Liver (tissue), 10 donors: ENCODE measurements at places on chromosomes 1 and 21. TPM values are rescaled to one million over a fixed set of nuclear protein-coding genes. Genes with fewer than 3 reads are reported as not detected.

- no peak for DNase-seq
These were observed 13.0 kb upstream of the ZNF692 start for GRCh38 chr1:248871837-248872401.

DNA sequence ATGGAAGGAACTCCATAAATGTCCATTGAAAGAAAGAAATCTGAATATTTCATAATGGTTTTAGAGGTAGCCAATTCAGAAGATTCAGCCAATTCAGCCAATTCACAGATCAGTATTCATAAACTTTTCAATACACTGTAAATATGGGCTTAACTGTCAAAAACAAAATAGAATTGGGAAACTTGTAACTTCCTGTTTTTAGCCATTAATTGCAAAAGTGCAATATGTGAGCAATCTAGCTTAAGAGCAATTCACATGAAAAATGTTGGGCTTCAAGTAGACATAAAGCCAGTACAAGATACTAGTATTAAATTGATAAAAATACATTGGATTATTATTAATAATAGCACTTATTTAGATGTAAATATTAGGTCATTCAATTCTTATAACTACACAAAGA is 27.5 kb upstream of the PLPPR4 start:
- no peak for DNase-seq

Gene SCCPDH
- 52.1 TPM for total RNA-seq

Gene FAM20B
- total RNA-seq, result 39.8 TPM

GRCh38 chr1:211910113-211910884 is 79.7 kb upstream of the LPGAT1 start:
- DNase-seq, result no peak

DNA sequence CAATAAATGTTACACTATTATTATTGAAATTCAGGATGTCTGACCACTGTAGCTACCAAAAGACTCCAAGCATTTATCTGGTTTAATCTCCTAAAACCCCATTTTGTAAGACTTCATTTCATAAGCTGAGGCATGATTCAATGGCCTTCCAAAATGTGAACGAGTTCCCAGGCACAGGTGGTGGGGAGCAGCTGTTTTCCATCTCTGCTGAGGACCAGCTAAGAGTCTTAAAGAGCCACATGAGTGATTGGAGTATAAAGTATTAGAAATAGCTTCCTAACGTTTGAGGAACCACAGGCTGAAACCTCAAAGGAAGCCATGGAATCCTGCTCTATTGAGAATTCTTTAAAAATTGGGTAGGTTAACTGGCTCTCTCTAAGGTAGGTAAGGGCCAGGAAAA is 44.9 kb downstream of the SEC16B start:
- DNase-seq, result no peak

Gene PDPN
- total RNA-seq, result 0.09 TPM

GRCh38 chr1:13548281-13548680 is 34.5 kb upstream of the LRRC38 start:
- no peak for DNase-seq

Gene C1QB
- total RNA-seq, result 174 TPM

GRCh38 chr1:77218477-77219165 is 609 bp downstream of the PIGK start:
- DNase-seq, result no peak

Gene RUNX1
- total RNA-seq, result 5.0 TPM

DNA sequence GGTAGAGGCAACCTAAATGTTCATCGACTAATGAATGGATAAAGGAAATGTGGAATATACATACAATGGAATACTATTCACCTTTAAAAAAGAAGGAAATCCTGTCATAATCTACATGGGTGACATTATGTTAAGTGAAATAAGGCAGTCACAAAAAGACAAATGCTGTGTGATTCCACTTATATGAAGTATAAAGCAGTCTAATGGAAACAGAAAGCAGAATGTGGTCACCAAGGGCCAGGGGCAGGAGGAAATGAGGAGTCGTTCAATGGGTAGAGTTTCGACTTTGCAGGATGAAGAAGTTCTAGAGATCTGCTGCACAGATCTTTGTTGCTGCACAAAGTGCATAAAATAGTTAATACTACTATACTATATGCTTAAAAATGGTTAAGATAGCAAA is 7.8 kb downstream of the DIPK1A start:
- DNase-seq, result no peak

Gene CXADR
- total RNA-seq, result 46.4 TPM

DNA sequence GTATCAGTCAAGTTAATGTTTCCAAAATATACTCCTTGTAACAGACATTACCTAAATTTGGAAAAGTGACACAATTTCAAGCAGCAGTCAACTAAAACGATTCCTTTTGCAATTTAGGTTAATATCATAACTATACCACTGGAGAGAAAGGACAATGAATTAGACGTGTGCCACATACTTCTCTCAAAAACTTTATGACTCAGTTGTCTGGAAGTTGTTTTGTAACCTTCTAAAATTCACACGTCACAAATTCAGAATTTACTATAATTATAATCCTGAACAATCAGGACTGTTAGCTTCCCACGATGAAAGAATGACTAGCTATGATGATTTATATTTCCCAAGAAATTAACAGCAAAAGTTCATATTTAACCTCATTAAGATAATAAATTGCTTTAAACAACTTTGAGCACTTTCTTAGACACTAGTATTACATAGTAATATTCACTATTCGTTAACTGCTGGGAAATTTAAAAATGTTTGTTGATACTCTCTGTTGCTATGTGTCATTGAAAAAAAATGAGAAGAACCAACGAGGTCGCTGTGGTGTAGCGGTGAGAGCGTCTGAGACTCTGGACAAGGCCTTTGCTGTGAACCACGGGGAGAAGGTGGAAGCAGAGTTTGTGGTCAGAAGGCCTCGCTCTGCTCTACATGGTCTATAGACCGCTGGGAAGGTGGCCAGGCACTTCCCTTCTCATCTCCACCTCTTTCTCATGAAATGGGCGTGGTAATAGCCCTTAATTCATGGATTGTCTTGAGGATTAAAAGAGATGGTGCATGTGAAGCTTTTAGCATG is 27.9 kb upstream of the BATF3 start:
- DNase-seq, result no peak

DNA sequence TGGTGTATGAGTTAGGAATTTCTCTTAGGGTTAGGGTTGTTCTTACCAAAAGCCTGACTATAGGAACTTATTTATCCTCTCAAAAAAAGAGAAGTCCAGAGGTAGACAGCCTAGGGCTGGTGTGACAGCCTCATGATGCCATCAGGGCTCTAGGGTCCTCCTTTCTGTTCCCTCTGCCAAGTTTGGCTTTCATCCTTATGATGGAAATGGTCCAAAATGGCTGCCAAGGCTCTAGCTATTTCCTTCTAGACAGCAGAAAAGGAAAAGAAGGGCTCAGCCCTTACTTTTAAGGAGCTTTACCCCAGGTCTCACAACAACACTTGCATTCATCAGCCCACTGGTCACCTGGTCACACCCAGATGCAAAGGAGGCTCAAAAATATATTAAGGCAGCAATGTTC is 44.5 kb downstream of the IL12RB2 start:
- no peak for DNase-seq

DNA sequence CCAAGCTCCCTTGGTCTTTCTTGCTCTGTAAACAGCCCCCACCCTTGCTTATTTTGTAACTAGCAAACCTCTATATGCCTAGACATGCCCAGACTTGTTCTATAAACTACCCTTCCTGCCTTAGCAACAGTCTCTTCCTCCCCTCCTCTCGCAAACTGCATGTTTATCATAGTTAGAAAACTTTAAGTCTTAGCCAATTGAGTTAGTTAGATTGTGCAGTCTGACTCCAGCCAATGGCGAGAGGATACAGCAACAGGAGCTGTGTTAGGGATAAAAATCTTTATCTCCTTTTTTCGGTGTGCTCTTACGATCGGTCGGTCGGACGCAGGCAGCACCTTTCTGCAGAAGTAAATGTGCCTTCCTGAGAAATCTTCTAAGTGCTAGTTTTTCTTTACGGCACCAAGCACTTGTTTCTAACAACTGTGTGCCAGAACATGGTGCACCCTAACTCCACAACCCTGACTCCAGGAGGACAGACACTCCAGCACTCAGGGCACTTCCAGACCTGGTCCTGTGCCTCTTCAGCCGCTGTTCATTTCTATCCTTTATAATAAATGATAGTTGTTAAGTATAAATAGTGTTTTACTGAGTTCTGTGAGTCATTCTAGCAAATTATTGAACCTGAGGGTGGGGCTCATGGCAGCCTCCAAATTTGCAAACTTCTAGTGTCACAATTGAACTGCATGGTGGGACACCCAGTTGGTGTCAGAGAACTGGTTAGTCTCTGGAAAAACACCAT is 25.7 kb upstream of the GNG4 start:
- no peak for DNase-seq

- DNase-seq, result no peak
These were observed 560 bp upstream of the CSDE1 start for GRCh38 chr1:114758256-114758832.

DNA sequence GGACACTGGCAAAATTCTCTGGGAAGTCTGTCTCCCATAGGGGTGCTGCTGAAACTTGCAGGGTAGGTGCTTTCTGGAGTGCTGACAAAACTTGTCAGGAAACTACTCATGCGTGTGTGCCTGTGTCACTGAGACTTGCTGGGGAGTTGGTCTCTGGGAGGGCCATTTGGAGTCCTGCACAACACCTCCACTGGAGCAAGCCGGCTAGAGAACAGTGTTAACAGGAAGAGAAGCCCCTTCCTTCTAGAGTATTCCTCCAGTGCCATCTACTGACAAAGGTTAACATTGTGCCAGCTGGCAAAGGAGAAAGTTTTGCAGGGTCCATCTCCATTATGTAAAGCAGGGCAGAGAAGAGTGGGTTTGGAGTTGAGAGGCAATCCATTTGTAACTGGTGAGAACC is 30.0 kb downstream of the ZMYM4 start:
- DNase-seq, result no peak

DNA sequence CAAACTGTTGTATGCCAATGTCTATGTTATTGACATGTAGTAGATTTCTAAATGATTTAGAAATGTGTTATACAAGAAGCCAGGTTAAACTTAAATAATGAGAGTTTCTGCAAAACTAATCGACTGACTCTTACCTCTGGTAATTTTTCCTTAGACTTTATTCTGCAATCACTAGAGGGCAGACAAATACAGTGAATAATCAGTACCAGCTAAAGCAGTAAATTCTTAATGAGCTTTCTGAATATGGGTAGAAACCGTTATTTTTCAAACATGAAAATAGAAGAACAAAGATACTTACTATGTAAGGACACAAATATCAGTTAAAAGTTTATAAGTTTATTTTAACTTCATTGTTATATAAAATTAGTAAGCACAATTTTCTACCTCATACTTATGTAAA is 97.9 kb upstream of the RGS1 start:
- DNase-seq, result no peak
